ENCODE measurements at places on chromosomes 1 and 21.

DNA sequence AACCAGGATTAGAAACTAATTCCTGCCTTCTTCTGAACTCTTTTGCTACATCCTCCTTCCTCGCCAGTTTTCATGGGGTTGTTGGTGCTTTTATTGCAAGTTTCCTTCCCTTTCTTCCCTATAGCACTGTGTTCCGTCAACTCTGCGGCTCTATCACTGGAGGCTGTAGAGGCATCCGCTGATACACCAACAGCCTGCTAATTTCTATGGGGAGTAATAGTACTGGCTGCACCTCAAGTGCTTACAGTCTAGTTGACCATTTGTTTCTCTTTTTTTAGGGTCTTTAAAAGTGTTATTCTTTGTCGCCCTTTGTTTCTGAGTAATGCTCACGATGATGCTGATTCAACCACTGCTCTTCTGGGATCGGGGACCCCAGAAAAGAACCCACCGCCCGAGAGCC, 746 bp downstream of the MIS18A start:
- DNase-seq: no peak

GRCh38 chr1:44594871-44595735, 79.2 kb downstream of the TMEM53 start:
- DNase-seq: peak; percentile 95

- DNase-seq: no peak
These were observed 31.5 kb downstream of the LDLRAD1 start for GRCh38 chr1:53986458-53986857.

- DNase-seq: no peak
These were observed 27.1 kb downstream of the RIMS3 start for GRCh38 chr1:40638097-40639036.

GRCh38 chr1:11151826-11152612, 37.1 kb upstream of the ANGPTL7 start:
- DNase-seq: no peak

DNA sequence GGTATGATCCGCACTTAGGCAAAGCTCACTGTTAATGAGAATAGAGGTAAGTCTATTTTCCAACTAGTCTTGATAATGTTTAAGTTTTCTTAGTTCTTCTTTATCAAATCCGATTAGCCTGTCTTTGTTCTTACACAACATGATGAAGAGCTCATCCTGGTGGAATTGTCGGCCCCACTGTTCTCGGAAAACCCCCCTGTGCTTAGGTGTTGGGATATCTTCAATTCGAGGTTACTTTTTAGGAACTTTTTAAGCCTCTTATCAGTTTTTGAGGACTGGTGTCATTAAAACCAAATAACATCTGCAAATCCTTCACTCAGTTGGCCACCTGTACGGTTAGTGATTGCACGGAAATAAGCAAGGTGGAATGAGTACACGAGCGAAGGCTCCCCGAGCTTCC, 60.7 kb upstream of the KIF26B start:
- no peak for DNase-seq

GRCh38 chr1:225485226-225485625, 57.4 kb upstream of the LBR start:
- no peak for DNase-seq

Measured in WTC11 (cell line).